ENCODE measurements at places on chromosomes 12 and 14. TPM values are rescaled to one million over a fixed set of nuclear protein-coding genes. Genes with fewer than 3 reads are reported as not detected.

KRT6A gene
- total RNA-seq: not detected

TM7SF3 gene
- total RNA-seq: 53.5 TPM

TCL1B gene
- total RNA-seq: not detected

SOAT2 gene
- total RNA-seq: 1.9 TPM

PIWIL1 gene
- not detected for total RNA-seq

SERPINA12 gene
- total RNA-seq: not detected

B4GALNT1 gene
- total RNA-seq: 0.38 TPM

Data from GM12878 (cell line).